ENCODE measurements at places on chromosomes 2 and 18.

DNA sequence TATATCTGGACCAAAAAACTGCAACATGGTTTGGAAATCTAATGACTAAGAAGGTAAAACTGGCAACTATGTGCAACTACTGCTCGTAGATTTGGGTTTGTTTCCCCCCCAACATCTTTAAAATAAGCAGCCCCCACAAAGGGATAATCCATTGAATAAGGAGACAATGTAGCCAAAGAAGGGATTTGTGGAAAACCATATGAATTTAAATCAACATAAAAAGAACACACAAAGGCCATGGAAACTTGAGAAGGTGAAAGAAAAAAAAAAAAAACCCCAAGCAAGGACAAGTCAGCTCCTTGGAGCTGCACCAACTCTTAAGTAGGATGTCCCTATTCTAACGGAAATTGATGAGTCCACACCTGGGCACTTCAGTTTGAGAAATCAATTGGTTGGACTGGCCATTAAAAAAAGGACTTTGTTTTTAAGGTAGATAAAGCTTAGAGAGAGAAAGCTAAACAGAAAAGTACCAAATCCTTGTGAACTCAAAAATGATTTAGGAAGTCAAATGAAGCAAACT lies 53.7 kb upstream of the ST8SIA5 start:
- no peak for DNase-seq

DNA sequence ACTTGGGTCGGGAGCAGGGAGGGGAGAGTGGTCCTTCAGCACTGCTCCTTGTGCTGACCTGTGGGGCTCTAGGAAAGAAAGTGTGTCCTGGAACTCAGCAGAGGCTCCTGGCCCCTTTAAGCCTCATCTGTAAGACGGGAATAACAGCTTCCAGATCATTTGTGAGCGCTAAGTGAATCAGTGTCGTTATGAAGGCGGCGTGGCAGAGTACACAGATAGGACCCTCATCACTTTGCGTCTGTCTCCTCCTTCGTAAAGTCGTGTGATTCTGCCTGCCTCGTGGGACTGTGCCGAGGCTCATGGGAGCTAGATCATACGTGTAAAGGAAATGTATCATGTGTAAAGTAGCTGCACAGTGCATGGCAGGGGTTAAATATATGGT lies 18.6 kb downstream of the COLEC11 start:
- no peak for DNase-seq

DNA sequence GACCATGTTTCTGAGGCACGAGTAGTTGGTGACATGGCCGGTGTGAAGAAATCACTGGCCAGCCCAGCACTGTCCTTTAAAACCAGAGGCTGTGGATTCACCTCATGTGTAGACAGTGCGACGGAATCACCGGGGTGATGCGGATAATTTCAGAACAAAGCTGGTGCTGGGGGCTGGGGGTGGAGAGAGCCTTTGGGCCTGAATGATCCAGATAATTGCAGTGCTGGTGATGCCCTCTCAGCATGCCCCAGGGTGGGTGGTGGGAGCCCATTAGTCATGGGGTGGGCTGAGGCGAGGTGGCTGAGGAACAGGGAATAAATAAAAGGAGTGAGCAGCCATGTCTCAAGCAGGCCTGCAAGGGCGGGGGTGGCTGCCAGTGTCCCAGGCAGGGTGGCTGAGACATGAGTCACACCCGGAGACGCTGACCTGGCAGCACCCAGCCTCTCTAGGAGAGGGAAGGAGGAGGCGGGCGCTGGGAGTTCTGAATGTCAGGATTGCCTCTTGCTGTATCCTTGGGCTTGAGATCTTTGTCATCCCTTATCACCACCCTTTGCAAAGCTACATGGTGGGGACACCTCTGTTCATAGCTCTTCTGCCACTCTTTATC lies 151.1 kb upstream of the MSH6 start:
- DNase-seq, result no peak

DNA sequence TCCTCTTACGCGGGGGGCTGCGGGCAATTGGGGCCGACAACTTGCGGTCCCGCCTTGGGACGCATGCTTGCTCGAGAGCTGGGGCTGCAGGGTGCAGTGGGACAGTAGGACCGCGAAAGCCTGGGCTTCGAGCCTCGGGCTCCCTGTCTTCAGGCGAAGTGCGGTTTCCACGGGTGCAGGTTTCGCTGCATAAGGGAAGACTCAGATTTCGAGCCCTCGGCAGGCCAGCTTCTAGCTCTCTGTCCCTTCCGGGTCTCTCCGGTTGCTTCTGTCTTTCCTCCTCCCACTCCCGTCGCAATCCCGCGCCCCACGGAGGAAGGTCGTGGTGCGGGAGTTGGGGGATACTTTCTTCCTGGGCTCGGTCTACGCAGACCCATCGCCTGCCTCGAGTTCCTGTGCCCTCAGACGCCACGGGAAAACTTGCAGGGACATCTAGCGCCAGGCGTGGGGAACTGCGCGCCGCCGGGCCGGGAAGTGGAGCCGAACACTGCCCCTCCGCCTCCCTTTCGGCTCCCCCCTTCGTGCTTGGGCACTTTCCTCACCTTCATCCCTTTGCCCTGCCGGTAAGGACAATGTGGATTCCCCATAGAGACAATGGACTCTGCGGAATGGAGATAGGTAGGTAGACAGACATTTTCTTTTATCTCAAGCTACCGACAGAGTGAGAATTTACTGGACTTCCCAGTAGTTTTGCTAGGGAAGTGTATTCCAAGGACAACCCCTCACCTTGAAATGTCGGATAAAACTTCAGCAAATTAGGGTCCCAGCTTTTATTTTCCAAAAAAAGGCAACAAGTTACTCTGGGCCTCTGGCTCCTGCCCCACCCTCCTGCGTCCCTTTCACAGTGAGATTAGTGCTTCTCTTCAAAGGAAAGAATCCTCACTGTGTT lies 4.2 kb upstream of the HOXD13 start:
- peak; percentile 54 for DNase-seq

- no peak for DNase-seq
These were observed 62.1 kb downstream of the TCF4 start for GRCh38 chr18:55525845-55526244.

GRCh38 chr2:197007716-197008628 lies 81.5 kb upstream of the PGAP1 start:
- DNase-seq, result no peak

- DNase-seq, result no peak
These were observed 39.1 kb downstream of the STK17B start for GRCh38 chr2:196131949-196132925.

DNA sequence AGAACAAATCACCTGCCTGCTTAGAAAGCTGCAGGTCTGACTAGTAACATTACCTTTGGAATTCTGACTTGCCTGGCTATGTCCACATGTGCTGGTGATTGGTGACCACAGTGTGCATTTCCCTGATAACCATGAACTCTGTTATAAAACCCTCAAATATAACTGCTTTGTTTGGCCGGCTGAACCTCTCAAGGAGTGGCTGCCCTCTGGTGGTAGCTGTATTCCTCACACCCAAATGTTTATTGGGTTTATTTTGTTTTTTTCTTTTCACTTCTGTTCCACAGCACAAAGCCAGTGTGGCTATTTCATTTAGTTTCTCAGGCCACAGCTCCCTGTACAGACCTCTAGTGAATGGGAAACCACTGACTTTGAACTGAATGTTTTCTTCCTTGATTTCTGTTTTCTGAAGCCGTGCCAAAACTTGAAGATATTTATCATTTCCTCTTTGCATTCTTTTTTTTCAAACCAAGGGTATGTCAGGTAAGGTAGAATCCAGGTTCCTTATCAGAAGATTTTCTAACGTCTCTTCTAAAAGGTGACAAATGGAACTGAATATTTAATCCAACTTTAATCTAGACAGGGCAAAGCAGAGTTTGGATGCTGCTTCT lies 549.0 kb upstream of the VRK2 start:
- DNase-seq, result peak; percentile 34

DNA sequence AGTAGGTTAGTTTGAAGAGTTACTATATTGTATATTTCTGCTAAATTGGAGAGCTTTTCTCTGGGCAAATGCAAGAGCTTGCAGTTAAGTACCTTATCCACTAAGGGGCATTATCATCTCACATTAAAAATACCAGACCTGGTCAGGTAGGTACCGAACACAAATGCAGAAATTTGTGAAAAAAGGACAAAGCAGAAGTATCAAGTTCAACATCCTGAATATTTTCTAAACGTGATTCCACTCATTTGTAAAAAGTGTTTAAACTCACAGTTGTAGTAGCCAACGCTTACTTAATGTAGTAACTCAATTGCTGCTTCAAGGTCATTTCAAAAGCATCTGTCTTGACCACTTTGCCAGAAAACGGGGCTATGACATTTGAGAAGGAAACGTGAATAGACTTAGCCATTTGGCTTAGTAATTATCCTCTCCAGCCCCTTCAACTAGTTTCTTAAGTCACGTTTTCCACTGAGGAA lies 52.1 kb downstream of the CYRIA start:
- peak; percentile 46 for DNase-seq

DNA sequence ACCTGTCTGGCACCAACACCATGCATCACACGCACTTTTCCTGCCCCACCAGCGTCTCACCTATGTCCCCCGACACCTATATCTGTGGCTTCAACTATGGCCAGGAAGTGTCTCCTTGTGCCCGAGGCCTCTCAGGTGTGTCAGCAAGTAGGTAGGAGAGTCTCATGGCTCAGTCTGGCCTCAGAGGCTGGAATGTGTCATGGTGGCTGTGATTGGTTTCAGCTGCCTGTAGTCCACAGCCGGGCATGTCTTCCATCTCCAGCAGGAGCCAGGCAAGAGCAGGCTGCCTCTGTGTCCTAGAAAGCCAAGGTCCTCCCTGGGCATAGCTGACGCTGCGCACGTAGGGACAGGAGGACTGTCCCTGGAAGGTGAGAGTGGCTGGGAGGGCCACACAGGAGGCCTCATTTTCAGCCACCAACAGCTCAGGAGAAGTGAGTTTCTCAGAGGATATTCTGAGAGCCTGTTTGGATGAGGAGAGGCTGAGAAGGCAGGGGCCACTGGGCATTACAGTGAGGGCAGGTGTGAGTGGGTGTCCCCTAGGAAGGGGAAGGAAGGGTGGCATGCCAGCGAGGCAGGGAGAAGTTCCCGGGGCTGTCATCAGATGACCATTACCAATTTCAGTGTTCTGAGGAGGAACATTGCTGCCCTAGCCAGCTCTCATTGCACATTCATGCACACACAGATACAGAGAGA lies 47.2 kb downstream of the SDC1 start:
- no peak for DNase-seq

DNA sequence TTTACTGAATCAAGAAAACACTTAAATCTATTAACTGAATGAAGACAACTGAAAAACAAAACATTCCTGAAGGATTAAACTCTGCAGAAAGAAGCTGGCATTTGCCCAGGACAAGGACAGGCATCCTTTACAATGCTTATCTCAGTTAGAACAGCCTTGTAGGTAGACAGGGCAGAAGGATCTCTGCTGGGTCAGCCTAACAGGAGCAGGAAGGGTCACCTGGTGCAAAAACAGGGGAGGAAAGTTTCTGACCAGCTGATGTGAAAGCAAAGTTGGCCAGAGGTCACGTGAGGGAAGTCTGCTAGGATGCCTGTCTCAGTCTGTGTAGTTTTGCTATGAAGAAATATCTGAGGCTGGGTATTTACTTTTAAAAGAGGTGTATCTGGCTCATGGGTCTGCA lies 348.6 kb downstream of the ANAPC1 start:
- DNase-seq, result no peak

- peak; percentile 8 for DNase-seq
These were observed 1516.1 kb downstream of the RPIA start for GRCh38 chr2:90207454-90208058.

GRCh38 chr2:19299032-19299431 lies 59.4 kb downstream of the OSR1 start:
- DNase-seq, result no peak

DNA sequence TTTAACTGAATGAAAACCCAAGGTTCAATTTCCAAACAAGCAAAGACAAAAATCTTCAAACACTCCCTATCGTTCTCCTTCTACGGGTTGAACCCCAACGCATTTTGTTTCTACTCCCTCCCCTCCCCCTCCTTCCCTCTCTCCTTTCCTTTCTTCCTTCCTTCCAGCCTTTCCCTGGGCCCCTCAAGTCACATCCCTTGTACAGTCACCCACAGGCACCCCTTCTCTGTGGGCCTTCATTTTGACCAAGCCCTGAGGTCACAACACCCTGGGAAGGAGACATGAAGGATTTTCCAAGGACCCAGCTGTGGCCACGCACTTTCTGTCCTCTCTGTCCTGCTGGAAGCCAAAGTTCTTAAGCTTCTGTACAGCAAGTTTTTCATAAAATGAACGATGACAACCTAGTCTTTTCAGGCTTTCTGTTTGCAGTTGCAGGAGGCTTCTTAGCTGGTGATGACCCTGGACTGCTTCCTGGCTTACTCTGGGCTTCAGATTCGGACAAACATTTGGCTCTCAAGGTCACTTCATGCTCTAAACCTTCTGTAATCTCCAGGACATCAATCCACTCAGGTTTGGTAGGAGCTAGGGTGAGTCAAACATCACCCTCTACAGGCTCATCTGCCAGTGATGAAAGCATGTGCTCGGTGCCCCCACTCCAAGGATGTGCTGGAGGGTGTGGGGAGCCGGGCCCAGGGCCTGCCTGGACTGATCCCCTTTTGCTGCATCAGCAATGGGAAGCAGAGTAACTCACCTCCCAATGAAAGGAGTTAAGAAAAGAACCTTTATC lies 25.5 kb downstream of the TMEM247 start:
- DNase-seq, result no peak

DNA sequence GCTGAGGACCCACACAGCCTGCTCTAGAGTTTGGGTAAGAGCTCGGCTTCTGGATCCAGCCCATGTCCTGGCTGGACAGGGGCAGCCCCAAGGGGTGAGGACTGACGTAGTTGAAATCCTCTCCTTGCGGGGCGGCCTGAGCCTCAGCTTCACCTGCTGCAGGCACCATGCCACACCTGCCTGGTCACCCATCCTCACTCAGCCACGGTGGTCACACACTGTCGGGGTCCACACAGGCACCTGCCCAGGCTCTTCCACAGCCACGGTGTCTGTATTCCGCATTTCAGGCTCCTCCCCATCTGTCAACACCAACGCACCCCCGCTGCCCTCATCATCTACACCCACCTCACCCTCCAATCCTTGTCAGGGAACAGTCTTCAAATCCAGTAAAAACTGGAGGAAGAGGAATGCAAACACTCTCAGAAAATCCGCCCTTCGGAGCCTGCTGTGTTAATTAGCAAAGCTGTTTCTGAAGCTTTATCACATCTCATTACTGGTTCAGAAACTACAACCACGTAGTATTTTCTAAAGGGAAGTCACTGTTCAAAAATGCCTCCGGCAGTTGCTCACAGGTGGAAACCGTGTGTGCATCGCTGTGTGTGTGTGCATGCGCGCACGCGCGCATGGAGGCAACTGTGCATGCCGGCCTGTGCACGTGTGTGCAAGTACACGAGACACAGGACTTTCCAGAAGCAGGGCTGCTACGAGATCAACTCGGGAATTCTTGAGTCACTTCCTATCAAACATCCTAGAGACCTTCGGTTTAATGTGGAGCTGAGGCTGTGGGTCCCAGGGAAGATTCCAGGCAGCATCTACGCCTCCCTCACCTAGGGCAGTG lies 38.2 kb downstream of the SLC66A2 start:
- DNase-seq, result no peak

GRCh38 chr2:54691445-54692135 lies 31.9 kb upstream of the EML6 start:
- DNase-seq, result no peak

- no peak for DNase-seq
These were observed 978.1 kb upstream of the CDH2 start for GRCh38 chr18:29154758-29155725.

GRCh38 chr18:26804519-26804918 lies 61.0 kb downstream of the AQP4 start:
- no peak for DNase-seq

GRCh38 chr18:62354151-62354550 lies 29.0 kb downstream of the TNFRSF11A start:
- no peak for DNase-seq

- DNase-seq, result no peak
These were observed 61.3 kb downstream of the GDF7 start for GRCh38 chr2:20728114-20728758.

- peak; percentile 25 for DNase-seq
These were observed 118.8 kb upstream of the B3GNT2 start for GRCh38 chr2:62076980-62077638.

Measured in GM10248 (cell line).